ENCODE measurements at places on chromosomes 2 and 18. TPM values are rescaled to one million over a fixed set of nuclear protein-coding genes. Genes with fewer than 3 reads are reported as not detected.

ERLEC1 gene
- 67.2 TPM for total RNA-seq

MLPH gene
- 251 TPM for total RNA-seq

FIGN gene
- 1.8 TPM for total RNA-seq

DYNAP gene
- not detected for total RNA-seq

SPC25 gene
- total RNA-seq, result 20.3 TPM

XIRP2 gene
- not detected for total RNA-seq

MPV17 gene
- 78.0 TPM for total RNA-seq

ALPG gene
- 0.15 TPM for total RNA-seq

SCYGR5 gene
- not detected for total RNA-seq

HOXD9 gene
- 1.7 TPM for total RNA-seq

IFIH1 gene
- total RNA-seq, result 1.5 TPM

HRH4 gene
- not detected for total RNA-seq

OTOF gene
- total RNA-seq, result 0.09 TPM

SCN2A gene
- total RNA-seq, result 0.01 TPM

WDR54 gene
- 92.0 TPM for total RNA-seq

PSMG2 gene
- 69.6 TPM for total RNA-seq

ACMSD gene
- total RNA-seq, result not detected

C2orf66 gene
- total RNA-seq, result 0.06 TPM

GPR39 gene
- total RNA-seq, result 9.9 TPM

POU3F3 gene
- total RNA-seq, result not detected

SCN1A gene
- not detected for total RNA-seq

MARCHF4 gene
- total RNA-seq, result 45.6 TPM

GKN2 gene
- total RNA-seq, result 2.4 TPM

MAB21L4 gene
- total RNA-seq, result 0.12 TPM

SEPTIN10 gene
- total RNA-seq, result 49.0 TPM

RIT2 gene
- total RNA-seq, result not detected

LIMS1 gene
- total RNA-seq, result 54.3 TPM

UGT1A10 gene
- not detected for total RNA-seq

NCK2 gene
- total RNA-seq, result 25.8 TPM

TRIM54 gene
- total RNA-seq, result 0.61 TPM

TRPM8 gene
- 0.42 TPM for total RNA-seq

CXCR1 gene
- not detected for total RNA-seq

ZCCHC2 gene
- total RNA-seq, result 7.9 TPM

CELF4 gene
- 0.10 TPM for total RNA-seq

TMEM247 gene
- total RNA-seq, result not detected

MEP1B gene
- 0.07 TPM for total RNA-seq

C2orf72 gene
- 7.9 TPM for total RNA-seq

CENPO gene
- 51.6 TPM for total RNA-seq

CDH2 gene
- total RNA-seq, result 32.4 TPM

EIF2B4 gene
- total RNA-seq, result 58.7 TPM
